ENCODE measurements at places on chromosomes 7 and 10. TPM values are rescaled to one million over a fixed set of nuclear protein-coding genes. Genes with fewer than 3 reads are reported as not detected.

GRCh38 chr7:27158436-27159265 is 2.2 kb upstream of the HOXA7 start:
- no peak for DNase-seq
- peak overlapping the region; percentile 78 for H3K27ac ChIP-seq

GRCh38 chr7:157035302-157035701 is 24.8 kb upstream of the MNX1 start:
- H3K4me1 ChIP-seq = no peaks in the 10 kb centered on the region
- no peak overlapping the region for H3K27ac ChIP-seq
- peaks cover 3% of the 10 kb centered on the region for H3K36me3 ChIP-seq
- H3K27me3 ChIP-seq = peaks cover 56% of the 10 kb centered on the region
- DNase-seq = no peak

DNA sequence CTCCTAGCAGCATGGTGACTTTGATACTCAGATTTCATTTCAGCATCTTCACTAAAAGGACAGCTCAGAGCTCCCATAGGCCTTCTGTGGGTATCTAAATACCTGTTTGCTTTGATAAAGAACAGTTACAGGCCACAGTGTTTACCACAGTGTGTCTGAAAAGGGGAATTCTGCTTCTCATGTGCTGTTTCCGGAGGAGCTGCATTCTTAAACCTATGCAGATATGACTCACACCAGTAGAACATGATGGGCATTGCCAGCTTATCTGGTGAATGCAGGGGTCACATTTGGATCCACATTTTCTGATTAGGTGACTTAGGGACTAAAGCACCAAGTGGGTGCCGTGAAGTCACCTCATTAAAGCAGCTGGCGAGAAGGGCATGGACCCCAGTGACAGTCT is 52.6 kb downstream of the TRRAP start:
- peak overlapping the region; percentile 93 for H3K4me3 ChIP-seq
- no peaks in the 10 kb centered on the region for H3K27me3 ChIP-seq
- H3K4me1 ChIP-seq = peaks cover 24% of the 10 kb centered on the region
- H3K27ac ChIP-seq = peak overlapping the region; percentile 97

DNA sequence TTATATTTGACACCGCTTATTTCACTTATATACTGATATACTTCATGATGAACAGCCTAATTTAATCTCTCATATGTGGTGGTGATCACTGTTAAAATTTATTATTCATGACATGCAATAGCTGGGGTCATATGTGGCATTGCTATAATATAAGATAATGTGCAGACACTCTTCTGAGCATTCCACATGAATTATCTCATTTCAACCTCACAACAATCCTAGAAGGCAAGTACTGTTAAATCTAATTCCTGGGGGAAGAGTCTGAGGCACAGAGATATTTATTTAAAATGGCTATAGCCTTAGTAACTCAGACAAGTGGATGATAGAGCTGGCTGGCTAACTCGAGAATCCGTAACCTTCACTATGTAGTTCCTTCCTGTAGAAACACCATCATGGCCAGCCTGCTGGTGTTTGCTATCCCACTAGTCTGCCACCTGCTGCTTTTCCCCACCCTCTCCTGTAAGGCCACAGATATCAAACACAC is 46.6 kb upstream of the A1CF start:
- H3K27ac ChIP-seq = no peak overlapping the region
- H3K27me3 ChIP-seq = peaks cover 43% of the 10 kb centered on the region
- DNase-seq = no peak
- no peaks in the 10 kb centered on the region for H3K4me1 ChIP-seq

DNA sequence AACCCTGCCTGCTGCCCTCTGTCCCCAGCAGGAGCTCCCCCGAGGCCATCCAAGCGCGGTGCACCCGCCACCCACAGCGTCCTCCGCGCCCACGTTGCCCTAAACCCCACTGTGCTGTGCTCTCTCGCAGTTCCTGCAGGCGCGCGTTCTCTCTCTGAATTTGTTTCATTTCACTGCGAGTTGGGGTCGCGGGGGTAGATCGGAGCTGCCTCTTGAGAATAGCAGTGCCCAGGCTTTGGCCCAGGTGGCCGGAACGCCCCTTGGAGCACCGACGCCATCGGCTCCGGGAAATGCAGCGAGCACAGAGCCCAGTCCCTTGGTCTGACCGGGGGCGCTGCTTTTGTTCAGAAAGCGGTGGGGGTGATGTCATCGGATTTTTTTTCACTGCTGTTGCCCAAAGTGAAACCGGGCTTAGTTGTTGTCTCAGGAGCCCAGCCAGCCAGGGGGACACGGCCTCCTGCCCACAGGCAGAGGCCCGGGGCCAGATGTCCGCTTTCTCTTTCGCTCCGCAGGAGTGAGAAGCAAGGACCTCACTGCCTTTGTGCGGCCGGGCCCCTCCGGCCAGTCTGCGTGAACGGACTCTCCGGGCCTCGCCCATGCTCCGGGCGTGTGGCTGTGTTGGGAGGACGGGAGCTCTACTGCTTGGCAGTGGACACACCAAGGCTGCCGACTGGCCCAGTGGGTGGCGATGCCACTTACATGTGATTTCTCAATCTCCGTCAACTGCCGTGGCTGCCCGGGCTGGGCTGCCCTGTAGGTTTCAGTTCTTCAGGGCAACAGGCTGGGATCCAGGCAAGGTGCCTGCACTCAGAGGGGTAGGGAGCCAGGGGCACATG is 43.1 kb downstream of the FOXK1 start:
- peaks cover 29% of the 10 kb centered on the region for H3K4me1 ChIP-seq
- H3K36me3 ChIP-seq = peaks cover under 1% of the 10 kb centered on the region
- H3K27ac ChIP-seq = peak overlapping the region; percentile 86
- no peaks in the 10 kb centered on the region for H3K27me3 ChIP-seq
- peak; percentile 17 for DNase-seq

DNA sequence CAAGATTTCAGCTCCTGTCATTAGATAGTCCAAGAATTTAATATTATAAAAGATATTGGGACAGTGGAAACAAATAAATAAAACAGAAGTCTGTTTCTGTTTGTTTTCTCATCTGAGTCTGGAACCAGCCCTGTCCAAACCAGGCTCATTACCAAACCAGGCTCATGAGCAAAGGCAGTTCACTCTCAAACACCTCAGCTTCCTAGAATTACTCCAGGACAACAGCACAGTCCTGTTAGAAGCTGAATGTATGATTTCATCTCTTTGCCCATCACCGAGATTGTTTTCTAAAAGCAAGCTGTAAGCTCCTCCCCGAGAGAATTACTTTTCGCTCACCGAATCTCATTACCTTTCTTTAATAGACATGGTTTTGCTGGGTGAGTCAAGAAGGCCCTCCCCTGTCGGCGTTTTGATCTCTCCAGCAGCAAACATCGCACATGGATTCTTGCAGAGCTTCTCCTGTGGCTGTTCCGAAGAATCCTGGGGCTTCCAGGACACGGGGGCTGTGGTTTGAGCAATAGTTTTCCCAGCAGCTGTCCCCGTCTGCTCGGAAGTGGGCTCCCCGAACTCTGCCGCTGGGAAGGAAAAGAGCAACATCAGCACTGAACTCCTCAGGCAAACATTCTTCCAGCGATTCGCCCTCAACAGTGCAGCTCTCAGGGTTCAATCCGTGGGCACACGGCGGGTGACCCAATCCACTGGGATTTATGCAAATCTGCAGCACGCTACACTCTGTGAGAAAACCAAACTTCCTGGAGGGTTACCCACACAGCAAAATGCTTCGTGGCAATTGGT is 112.5 kb downstream of the SVIL start:
- no peaks in the 10 kb centered on the region for H3K4me1 ChIP-seq
- peak overlapping the region; percentile 74 for H3K27ac ChIP-seq
- peaks cover 8% of the 10 kb centered on the region for H3K36me3 ChIP-seq
- H3K4me3 ChIP-seq = no peak overlapping the region

- no peaks in the 10 kb centered on the region for H3K4me1 ChIP-seq
- no peak overlapping the region for H3K27ac ChIP-seq
- peaks cover 2% of the 10 kb centered on the region for H3K36me3 ChIP-seq
- peaks cover 17% of the 10 kb centered on the region for H3K27me3 ChIP-seq
- DNase-seq = no peak
- no peak overlapping the region for H3K4me3 ChIP-seq
Measured at GRCh38 chr7:157841773-157842370, 505.1 kb downstream of the DNAJB6 start.

GRCh38 chr10:31930023-31930751 is 1.6 kb upstream of the ARHGAP12 start:
- H3K4me1 ChIP-seq = peaks cover 32% of the 10 kb centered on the region
- no peak for DNase-seq
- peak overlapping the region; percentile 57 for H3K27ac ChIP-seq
- no peaks in the 10 kb centered on the region for H3K36me3 ChIP-seq
- no peaks in the 10 kb centered on the region for H3K27me3 ChIP-seq

DNA sequence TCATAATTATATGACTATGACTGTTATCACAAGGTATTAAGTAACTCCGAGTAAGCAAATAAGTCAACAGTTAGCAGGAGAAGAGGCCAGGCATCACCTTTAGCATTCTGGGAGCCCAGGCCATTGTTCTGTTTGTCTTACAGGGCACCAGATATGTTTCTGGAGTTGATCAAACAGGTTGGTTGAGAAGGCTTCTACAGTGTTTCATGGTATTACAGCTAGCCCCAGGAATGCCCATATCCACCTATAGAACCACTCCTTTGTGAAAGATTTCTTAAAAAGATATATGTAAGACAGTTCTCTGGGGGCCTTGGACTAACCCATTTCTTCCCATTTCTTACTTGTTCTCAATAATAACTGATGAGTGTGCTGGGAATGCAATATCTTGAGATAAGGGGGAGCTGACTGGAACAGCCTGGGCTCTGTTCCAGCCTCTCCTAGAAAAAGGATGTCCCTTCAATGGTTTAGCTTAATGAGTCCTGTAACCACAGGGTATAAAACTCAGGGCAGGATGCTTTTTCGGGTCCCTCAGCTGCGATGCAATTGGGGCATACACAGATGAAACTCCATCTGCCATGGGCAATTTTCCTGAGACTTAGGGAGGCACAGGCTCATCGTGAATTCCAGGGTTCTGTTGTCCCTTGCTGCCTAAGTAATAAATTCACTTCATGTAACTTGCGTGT is 286.4 kb downstream of the BAMBI start:
- H3K4me3 ChIP-seq = no peak overlapping the region
- no peak for DNase-seq
- no peaks in the 10 kb centered on the region for H3K4me1 ChIP-seq
- H3K27me3 ChIP-seq = no peaks in the 10 kb centered on the region
- H3K36me3 ChIP-seq = no peaks in the 10 kb centered on the region

- no peak overlapping the region for H3K27ac ChIP-seq
- no peaks in the 10 kb centered on the region for H3K36me3 ChIP-seq
- DNase-seq = no peak
- no peaks in the 10 kb centered on the region for H3K4me1 ChIP-seq
- H3K27me3 ChIP-seq = no peaks in the 10 kb centered on the region
Measured at GRCh38 chr7:68444042-68444441, 1154.2 kb upstream of the AUTS2 start.

DNA sequence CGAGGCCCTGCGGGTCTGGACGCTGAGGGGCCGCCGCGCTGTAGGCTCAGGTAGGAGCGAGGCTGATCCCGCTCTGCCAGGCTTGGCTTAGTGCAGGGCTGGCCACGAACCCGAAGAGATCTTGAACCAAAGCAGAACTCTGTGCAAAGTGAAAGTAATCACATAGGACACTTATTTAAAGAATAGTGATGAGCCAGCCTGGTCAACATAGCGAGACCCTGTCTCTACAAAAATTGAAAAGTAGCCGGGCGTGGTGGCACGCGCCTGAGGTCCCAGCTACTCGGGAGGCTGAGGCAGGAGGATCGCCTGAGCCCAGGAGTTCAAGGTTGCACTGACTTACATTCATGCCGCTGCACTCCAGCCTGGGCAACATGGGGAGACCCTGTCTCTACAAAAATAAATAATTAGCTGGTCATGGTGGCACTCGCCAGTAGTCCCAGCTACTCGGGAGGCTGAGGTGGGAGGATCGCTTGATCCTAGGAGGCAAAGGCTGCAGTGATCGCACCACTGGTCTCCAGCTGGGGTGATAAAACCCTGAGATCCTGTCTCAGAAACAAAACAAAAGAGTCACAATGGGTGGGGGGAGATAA is 541 bp downstream of the ZSCAN25 start:
- H3K4me3 ChIP-seq = peak overlapping the region; percentile 95
- peaks cover 37% of the 10 kb centered on the region for H3K4me1 ChIP-seq
- H3K27ac ChIP-seq = peak overlapping the region; percentile 95

- peaks cover 3% of the 10 kb centered on the region for H3K36me3 ChIP-seq
- no peak for DNase-seq
- no peak overlapping the region for H3K4me3 ChIP-seq
- peaks cover 9% of the 10 kb centered on the region for H3K4me1 ChIP-seq
- no peak overlapping the region for H3K27ac ChIP-seq
Measured at GRCh38 chr7:22718200-22718711, 8.7 kb upstream of the IL6 start.

GRCh38 chr7:4665661-4666060 is 16.4 kb upstream of the FOXK1 start:
- H3K36me3 ChIP-seq = no peaks in the 10 kb centered on the region
- no peak overlapping the region for H3K4me3 ChIP-seq
- no peak for DNase-seq
- peaks cover 10% of the 10 kb centered on the region for H3K27me3 ChIP-seq
- peak overlapping the region; percentile 29 for H3K27ac ChIP-seq

- H3K36me3 ChIP-seq = no peaks in the 10 kb centered on the region
- DNase-seq = no peak
- H3K27ac ChIP-seq = no peak overlapping the region
- H3K4me1 ChIP-seq = no peaks in the 10 kb centered on the region
- no peak overlapping the region for H3K4me3 ChIP-seq
- peaks cover 33% of the 10 kb centered on the region for H3K27me3 ChIP-seq
Measured at GRCh38 chr7:133197972-133198544, 54.8 kb upstream of the EXOC4 start.

DNA sequence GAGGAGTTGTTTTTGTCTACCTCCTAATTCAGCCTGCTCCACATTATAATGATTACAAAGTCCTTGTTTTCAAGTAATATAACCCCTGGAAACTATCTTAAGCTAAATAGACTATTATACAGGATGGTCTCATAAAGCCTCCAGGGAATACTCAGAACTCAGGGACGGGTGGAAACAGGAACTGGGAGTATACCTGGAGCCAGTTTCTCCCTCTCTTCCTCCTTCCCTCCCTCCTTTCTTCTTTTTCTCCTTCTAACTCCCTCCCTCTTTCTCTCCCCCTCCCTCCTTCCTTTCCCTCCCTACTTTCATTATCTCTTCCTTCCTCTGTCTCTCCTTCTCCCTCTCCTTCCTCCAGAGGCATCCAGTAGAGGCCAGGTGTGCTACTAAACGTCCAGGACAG is 76.2 kb upstream of the PRR15 start:
- H3K4me1 ChIP-seq = peaks cover 3% of the 10 kb centered on the region
- H3K27ac ChIP-seq = no peak overlapping the region
- H3K4me3 ChIP-seq = no peak overlapping the region
- H3K27me3 ChIP-seq = peaks cover 25% of the 10 kb centered on the region

The PRRT4 gene
- 0.65 TPM for total RNA-seq

The GCK gene
- not detected for total RNA-seq

The AKR1B15 gene
- not detected for total RNA-seq

The ANKRD2 gene
- not detected for total RNA-seq

The ATRNL1 gene
- not detected for total RNA-seq

The PNLIPRP2 gene
- total RNA-seq = not detected

The PIK3AP1 gene
- 1.9 TPM for total RNA-seq

The LRRN3 gene
- 1.9 TPM for total RNA-seq

The SOSTDC1 gene
- not detected for total RNA-seq

The CLCN1 gene
- not detected for total RNA-seq

The OR2A1 gene
- not detected for total RNA-seq

The FAS gene
- 82.8 TPM for total RNA-seq

The CALML3 gene
- total RNA-seq = not detected
